Testis (tissue), 5 donors: ENCODE measurements at places on chromosomes 11 and 22. TPM values are rescaled to one million over a fixed set of nuclear protein-coding genes. Genes with fewer than 3 reads are reported as not detected.

The CARD18 gene
- 0.92 TPM for polyA plus RNA-seq

The GGT1 gene
- polyA plus RNA-seq = 23.1 TPM

The SGSM1 gene
- polyA plus RNA-seq = 5.1 TPM

The LGALS12 gene
- polyA plus RNA-seq = not detected

The SNU13 gene
- polyA plus RNA-seq = 302 TPM

The ART1 gene
- 0.79 TPM for polyA plus RNA-seq

The PRDM10 gene
- 4.9 TPM for polyA plus RNA-seq

The FOLR1 gene
- 3.7 TPM for polyA plus RNA-seq

The CD6 gene
- 3.1 TPM for polyA plus RNA-seq

The GRIK4 gene
- 3.0 TPM for polyA plus RNA-seq

The MUC6 gene
- 1.5 TPM for polyA plus RNA-seq

The LRRC10B gene
- polyA plus RNA-seq = 5.5 TPM

The ZNRF3 gene
- 13.9 TPM for polyA plus RNA-seq

The GAL3ST1 gene
- 4.2 TPM for polyA plus RNA-seq

The C1QTNF4 gene
- polyA plus RNA-seq = 2.6 TPM

The SESN3 gene
- 106 TPM for polyA plus RNA-seq
